AG04449 (cell line): ENCODE measurements at places on chromosomes 2 and 18.

- DNase-seq = no peak
Observed at GRCh38 chr2:153109793-153110192, 368.8 kb downstream of the RPRM start.

GRCh38 chr2:43228321-43228751 is 1.9 kb upstream of the ZFP36L2 start:
- DNase-seq = no peak

- no peak for DNase-seq
Observed at GRCh38 chr2:108934583-108935245, 54.3 kb downstream of the EDAR start.

DNA sequence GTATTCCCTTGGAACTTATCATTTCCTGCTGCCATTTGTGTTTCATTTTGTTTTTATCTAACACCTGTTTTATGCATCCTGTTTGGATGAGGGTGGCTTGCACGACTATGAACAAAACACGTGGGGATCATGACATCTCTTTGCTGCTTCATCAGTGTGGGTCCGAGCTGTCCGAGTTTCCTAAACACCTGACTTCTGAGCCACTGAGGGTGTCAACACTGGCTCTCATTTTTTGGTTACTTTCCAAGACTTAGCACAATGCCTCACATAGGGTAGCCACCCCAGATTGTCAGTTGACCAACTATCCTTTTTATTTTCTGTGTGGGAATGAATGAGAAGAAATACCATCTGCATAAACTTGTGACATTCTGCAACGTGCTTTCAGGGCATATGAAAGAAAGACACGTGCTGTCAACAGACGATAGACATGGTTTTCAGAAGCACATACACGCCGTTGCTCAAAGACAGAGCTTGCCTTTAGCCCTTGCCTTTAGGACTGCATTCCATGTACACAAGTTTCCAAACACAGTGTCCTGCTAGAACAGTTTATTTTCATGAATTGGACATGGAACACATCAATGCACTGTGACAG is 166.7 kb downstream of the MYT1L start:
- DNase-seq = no peak

DNA sequence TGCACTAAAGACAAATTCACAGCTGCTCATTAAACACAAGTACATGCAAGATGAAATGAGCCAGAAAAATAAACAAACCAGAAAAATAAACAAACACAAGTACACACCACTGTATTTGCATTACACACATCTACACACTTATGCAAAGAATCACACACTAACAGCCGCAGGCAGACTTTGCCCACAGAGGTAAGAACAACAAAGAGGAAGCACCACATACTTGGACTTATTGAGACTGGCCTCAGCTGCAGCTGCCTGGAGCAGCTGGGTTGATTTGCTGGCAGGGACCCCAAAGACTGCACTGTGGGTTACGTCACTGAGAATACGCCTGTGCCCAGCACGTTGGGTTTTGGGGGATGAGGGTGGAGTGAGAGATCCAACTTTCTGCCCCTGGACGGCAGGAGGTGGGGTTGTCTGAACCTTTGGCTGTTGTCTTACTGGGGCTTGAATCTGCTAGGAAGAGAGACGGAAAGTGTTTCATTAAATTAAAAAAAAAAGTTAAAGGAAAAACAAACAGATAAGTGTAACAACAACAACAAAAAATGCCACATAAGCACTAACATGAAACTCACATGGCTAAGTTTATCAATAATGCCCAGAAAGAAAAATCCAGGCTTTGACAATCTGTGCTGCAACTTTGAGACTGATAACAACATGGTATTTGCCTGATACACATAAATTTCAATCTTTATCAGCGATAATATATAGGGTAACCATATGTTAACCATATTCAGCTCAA is 71.9 kb upstream of the NFU1 start:
- DNase-seq = no peak

DNA sequence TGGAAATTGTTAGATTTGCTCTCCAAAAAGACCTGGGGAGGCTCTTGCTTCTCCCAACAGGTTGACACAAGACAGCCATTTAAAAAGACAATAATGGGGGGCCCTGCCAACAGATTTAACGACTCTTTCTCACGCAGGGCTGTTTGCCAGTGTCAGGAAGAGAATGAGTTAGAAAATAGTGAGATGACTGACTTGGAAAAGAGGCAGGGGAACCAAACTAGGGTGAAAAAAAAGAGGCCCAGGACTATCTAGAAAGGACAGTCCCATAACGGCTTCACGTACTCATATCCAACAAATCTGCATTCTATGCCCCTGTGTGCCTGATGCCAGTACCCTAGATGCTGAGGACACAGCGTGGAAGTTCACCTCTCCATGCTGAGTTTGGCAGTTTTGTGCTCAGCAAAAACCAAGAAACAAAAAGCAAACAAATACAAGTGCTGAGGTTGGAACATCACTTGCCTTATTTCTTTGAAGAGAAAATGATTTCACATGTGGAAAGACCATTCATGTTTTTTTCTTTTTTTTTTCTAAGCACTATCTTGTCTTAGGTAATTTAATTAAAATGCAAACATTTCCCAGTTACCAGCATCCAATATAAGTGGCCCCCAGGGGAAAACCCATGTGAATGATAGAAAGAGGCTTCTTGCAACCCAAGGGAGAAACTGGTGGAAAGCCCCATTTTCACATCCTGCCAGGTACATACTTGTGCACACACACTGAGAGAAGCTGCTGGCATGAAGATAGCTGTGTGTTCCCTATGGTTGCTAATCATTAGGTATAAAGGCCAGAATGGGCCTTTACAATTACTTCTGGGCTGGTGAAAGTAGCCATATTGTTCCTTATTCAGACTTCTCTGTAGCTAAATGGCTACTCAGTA is 10.6 kb upstream of the WIPF1 start:
- DNase-seq = no peak

GRCh38 chr2:28150236-28150915 is 242.3 kb upstream of the FOSL2 start:
- no peak for DNase-seq

DNA sequence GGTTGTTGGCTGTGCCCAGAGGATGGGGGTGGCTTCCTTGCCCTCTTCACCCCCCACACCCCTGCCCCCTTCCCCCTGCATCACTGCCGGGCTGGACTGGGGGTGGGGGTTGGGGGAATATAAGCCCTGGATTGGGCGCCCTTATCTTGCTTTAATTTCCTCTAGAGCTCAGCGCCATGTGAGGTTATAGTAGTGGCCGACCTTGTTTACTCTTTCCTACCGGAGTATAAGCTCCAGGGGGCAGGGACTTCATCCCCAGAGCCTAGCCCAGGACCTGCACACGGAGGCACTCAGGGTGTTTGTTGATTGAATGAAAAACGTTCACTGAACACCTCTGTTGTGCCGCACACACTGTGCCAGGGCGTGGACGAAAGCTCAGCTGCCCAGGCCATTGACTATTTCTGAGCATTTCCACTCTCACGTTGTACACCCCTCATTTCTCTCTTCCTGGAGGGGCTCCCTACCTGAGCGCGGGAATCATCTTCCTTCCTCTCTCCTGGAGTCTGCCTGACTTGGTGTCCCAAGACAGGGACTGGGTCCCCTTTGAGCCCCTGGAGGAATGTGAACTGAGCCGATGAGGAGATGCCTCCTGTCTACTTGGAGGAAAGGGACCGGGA is 9.3 kb upstream of the SPATA3 start:
- DNase-seq = no peak

DNA sequence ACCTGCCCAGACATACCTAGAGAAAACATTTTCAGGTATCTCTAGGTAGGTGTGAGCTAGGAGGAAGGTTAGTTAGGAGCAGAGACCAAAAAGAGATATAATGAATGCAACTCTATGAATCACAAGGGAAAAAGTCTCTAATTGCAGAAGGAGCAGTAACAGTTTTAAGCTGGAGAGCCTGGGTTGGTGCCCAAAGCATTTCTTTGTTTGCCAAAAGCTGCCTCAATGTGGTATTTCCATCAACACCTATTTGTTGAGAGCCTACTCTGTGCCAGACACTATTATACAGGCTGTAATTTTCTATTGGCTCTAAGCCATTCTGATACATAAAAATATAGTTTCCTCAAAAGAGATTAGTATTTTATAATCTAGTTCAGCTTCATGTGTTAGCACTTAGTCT is 141.6 kb downstream of the UBE2E3 start:
- DNase-seq = no peak

DNA sequence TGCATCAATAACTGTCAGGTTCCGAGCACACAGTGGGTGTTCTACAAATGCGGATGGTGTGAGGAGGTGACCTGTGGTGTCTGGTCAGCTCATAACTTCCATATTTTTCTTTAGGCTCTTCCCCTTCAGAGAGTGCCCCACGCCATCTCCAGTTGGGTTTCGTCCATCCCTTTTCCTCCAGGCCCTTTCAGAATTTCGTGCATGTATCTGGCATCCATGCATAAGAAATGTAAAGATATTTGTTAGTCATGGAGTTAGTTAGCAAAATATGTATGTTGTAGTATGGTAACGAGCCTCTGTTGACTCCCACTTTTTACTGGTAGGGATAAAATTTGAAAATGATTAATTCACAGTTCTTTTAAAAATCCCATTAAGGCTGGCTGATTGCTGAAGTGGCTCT is 67.2 kb downstream of the SNTG2 start:
- no peak for DNase-seq
